ENCODE measurements at places on chromosomes 6 and 20.

GRCh38 chr20:61631751-61632150 is 379.7 kb downstream of the CDH4 start:
- DNase-seq = no peak

GRCh38 chr6:1552296-1552761 is 57.4 kb upstream of the FOXC1 start:
- peak; percentile 25 for DNase-seq

GRCh38 chr6:46651816-46652215 is 802 bp downstream of the CYP39A1 start:
- no peak for DNase-seq

GRCh38 chr6:34317882-34318498 is 69.2 kb upstream of the SMIM29 start:
- DNase-seq = no peak

- no peak for DNase-seq
Observed at GRCh38 chr6:84785671-84786070, 21.3 kb upstream of the TBX18 start.

- DNase-seq = peak; percentile 97
Observed at GRCh38 chr20:59007665-59008511, 834 bp upstream of the CTSZ start.

- no peak for DNase-seq
Observed at GRCh38 chr6:16819752-16820151, 58.5 kb upstream of the ATXN1 start.

DNA sequence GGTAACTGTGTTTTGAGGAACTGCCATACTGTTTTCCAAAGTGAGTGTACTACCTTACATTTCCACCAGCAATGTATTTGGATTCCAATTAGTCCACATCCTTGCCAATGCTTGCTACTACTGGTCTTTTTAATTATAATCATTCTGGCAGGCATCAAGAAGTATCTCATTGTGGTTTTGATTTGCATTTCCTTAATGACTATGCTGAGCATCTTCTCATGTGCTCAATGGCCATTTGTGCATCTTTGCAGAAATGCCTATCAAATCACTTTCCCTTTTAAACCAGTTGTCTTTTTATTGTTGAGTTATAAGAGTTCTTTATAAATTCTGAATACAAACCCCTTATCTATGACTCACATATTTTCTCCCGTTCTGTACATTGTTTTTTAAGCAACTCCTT is 75.9 kb downstream of the ATG5 start:
- no peak for DNase-seq

DNA sequence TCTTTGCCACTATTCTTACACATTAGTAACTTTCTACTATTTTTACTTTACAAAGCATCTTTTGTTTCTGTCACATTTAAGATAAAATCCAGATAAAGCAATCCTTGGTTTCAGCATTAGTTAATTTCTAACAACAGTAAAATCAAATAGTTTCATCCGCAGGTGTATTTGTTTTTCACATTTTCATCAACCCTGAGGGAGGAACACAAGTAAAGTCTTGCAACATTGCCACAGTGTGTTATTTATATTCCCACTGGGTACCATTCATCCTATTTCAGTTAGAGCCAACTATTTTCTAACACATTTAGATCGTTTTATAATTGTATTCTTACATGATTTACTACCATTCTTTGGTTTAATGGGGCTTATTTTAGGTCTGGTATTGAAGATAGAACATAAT is 908.7 kb upstream of the CITED2 start:
- DNase-seq = no peak

DNA sequence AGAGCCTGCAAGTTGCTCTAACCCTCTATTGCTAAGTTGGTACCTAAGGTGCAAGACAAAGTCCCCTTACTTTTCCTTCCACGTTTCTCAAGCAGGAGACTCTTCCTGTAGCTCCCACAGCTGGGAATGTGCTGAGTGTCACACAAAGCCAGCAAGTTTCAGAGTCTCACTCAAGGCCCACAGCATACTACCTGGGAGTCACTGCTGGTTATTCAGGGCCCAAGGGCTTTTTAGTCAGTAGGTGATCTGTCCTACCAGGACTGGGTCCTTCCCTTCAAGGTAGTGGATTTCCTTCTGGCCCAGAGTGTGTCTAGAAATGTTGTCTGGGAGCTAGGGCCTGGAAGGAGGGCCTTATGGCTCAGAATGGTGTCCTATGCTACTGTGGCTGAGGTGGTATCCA is 261.9 kb upstream of the CITED2 start:
- DNase-seq = no peak

DNA sequence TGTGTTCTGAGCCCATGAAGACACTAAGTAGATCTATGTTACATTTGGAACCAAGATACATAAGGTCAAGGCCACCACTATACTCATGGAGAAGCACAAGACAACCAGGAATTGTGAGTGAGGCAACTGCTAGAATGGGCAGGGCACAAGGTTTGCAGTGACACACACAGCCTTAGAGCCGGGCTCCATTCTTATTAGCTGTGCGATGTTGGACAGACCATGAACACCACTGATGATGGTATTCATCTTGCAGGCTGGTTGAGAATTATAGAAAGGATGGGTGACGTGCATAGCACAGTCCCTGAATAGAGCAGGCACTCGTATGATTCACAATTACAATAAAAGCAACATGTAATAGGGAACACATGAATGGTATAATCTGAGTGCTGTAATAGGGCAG is 172.4 kb downstream of the GJA10 start:
- peak; percentile 45 for DNase-seq

- DNase-seq = no peak
Observed at GRCh38 chr6:50848989-50849795, 30.5 kb downstream of the TFAP2B start.

- no peak for DNase-seq
Observed at GRCh38 chr6:54805077-54805476, 41.5 kb upstream of the FAM83B start.

DNA sequence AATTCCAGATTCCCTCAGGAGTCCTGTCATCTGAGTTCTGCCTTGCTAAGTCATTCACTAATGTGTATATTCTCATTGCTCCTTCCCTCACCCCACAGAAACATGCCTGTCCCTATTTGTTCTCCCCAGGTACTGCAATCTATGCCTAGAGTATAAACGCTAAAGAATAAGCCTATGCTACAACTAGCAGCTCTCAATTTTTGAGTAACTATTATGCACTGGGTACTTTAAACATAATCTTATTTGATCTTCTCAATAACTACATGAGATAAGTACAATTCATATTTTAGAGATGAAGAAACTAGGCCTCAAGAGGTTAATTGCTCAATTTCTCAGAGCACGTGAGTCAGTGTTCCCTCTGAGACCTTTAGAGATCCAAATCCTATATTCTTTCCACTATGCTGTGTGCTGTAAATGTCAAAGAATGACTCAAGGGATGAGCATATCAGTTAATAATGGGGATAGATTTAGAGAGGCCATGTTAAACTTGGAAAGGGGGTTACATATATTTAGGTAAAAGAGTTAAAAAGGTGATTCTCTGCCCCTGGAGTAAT is 423.8 kb upstream of the ADGRB3 start:
- DNase-seq = no peak

DNA sequence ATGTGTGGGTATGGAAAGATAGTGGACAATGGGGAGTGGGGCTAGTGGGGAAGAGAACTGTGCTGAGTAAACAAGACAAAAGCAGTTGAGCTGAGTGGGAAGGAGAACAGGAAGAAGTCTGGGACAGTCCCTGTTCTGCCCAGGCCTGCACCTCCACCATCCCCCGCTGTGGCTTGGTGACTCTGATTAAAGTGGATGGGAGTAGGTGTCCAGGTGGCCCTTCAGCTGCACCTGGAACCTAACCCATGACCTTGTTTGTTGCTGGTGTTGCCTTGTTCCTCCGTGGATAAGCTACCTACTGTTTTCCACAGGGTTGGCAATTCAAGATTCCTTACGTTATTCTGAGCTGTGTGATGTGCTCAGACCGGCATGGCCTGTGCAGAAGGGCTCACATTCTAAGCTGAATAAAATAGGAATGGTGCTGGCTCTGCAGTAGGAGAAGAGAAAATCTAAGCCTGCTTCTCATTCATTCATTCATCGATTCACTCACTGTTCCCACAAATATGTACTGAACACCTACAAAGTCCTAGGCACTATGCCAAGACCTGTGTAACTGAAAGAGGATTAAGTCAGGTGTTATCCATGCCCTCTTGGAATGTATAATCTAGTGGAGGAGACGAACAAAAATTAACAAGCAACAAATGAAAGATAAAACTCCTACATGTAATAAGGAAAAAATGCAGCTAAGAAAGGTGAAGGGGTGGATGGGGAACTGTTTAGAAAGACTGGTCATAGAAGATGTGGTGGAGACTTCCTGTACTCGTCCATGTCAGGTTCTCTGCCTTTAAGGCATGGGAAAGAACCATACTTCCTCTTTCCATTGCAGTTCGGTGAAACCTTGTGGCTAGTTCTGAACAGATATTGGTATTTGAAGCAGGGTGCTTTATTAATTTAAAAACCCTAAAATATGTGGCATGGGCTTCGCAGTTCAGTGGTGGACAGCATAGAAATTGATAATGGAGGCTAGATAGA is 10.1 kb upstream of the CALHM6 start:
- peak; percentile 85 for DNase-seq

GRCh38 chr6:38195113-38195635 is 375.6 kb downstream of the ZFAND3 start:
- DNase-seq = no peak
